ENCODE measurements at places on chromosomes 6 and 20.
A peak's percentile ranks its signal among the peaks of the same experiment; 100 is the strongest.

GRCh38 chr6:30769088-30769852 is 24.9 kb upstream of the IER3 start:
- no peak for DNase-seq

DNA sequence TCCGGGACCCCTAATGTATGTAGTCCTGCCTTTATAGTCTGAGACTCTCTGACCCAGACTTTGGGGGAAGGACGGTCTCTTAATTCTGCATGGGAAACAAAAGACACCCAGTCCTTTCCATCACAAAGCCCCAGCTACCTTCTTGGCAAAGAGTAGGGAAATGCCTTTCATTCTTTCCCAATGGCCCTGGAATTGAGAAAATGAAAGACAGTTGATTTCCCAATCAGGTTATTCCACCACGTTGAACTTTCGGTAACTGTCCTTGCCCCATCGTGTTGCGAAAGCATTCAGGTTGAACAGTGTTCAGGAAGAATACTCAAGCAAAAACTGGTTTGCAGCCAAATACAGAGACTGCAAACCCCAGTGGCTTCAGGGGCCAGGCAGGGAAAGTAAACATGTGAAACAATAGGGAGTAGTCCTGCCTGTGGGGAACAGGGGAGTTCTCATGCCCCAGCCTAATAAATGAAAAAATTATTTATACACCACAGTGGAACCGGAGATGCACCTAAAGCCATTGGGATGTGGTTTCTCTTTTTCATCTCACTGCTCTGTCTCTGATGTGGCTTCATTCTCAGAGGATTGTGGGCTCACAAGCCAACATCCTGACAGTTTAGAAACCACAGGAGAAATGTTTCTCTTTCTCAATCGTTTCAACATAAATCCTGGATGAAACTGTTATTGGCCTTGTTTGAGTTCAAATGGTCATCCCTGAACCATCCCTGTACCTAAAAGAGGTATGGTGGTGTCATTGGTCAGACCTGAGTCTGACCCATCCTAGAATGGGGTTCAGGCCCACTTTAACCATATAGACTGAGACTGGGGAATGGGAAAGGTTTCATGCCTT is 44.2 kb upstream of the SLC9A8 start:
- peak; percentile 75 for DNase-seq

DNA sequence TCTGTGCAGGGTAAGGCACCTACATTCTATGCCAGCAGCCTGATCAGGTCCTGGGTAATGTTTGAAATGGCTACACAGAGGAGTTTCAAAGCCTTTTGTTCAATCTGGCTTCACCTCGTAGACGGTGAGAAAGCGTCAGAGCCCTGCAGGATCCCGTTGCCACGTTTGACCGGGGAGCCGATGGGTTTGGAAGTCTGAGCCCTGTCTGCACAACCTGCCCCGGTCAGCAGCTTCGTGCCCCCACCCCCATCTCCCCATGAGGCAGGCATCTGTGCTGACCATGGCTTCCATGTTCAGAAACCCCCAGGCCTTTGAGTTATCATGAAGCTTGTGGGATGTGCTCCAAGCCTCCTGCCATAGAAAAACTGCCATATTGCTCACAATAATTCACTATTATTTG is 63.9 kb downstream of the PTPN1 start:
- no peak for DNase-seq

GRCh38 chr6:69398729-69399128 is 398.1 kb downstream of the LMBRD1 start:
- DNase-seq = no peak

- no peak for DNase-seq
Observed at GRCh38 chr6:28125401-28125800, 992 bp downstream of the ZSCAN16 start.

GRCh38 chr20:51411870-51412269 is 130.6 kb downstream of the NFATC2 start:
- no peak for DNase-seq

GRCh38 chr20:19524691-19525090 is 233.4 kb upstream of the RIN2 start:
- DNase-seq = no peak

- no peak for DNase-seq
Observed at GRCh38 chr20:38968090-38968489, 5.9 kb downstream of the DHX35 start.
